ENCODE measurements at places on chromosomes 1 and 21. TPM values are rescaled to one million over a fixed set of nuclear protein-coding genes. Genes with fewer than 3 reads are reported as not detected.

HSD17B7 gene
- total RNA-seq = 51.7 TPM

- DNase-seq = no peak
Observed at GRCh38 chr1:210301615-210302000, 27.1 kb upstream of the HHAT start.

DNA sequence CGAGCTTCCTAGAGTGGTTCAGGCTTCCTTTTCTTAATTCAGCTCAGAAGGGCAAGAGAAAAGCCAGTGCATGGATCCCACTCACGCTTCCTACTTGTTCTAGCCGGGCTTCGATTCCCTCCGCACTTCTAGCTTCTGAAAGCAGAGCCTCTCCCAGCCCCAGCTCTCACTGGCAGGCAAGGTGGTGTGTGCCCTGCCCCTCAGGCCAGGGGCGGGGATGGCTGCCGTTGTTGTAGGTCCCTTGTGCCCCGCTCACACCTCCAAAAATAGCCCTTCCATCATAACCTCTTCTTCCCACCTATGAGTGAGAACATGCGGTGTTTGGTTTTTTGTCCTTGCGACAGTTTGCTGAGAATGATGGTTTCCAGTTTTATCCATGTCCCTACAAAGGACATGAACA, 31.6 kb downstream of the BACE2 start:
- DNase-seq = no peak

DNA sequence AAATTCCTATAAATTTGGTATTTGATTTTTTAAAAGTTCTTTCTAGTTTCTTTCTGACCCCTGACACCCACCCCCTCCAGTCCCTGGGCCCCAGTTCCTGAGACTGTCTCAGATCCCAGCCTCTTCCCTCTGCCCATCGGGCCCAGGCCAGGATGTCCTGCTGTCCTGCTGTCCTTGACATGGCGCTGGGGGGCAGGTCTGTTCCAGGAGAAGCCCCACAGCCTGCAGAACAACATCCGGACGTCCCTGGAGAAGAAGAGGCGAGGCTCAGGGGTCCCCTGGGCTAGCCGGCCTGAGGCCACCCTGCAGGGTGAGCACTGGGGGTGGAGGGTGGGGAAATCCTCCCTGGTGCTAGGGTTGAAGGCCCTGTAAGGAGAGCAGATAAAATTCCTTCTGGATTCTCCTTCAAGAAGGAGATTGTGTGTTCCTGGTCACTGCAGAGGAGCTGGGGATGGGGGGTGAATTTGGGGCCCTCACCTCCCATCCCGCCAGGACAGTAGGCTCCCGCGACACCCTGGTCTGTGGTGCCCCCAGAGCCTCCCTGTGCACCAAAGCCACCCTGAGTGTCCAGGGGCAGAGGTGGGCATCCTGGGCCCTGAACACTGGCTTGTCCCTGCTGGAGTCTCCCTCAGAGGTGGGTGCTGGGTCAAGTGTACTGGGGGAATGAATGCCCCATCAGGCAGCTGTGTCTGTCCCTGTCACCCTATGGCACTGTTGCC, 45.0 kb downstream of the DISP3 start:
- DNase-seq = no peak

DNA sequence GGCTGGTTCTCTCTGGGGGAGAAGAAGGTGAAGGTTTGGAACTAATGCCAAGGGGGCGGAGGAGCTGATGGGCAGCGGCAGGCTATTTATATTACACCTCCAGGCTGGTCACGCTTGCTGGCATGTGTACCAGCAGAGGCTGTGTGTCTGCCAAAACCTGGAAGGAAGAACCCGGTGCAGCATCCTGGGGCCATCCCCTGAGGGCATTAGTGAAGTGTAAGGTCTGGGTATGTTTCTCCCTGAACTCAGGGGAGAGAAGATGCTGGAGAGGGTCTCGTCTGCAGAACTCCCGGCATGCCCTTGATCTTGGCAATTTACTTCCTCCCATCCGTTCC, 5.3 kb downstream of the DISP3 start:
- DNase-seq = no peak

GRCh38 chr1:50112193-50112592, 3.5 kb downstream of the ELAVL4 start:
- DNase-seq = no peak
